ENCODE measurements at places on chromosomes 1 and 21.

GRCh38 chr1:12524266-12524665, 93.7 kb downstream of the DHRS3 start:
- DNase-seq, result no peak

DNA sequence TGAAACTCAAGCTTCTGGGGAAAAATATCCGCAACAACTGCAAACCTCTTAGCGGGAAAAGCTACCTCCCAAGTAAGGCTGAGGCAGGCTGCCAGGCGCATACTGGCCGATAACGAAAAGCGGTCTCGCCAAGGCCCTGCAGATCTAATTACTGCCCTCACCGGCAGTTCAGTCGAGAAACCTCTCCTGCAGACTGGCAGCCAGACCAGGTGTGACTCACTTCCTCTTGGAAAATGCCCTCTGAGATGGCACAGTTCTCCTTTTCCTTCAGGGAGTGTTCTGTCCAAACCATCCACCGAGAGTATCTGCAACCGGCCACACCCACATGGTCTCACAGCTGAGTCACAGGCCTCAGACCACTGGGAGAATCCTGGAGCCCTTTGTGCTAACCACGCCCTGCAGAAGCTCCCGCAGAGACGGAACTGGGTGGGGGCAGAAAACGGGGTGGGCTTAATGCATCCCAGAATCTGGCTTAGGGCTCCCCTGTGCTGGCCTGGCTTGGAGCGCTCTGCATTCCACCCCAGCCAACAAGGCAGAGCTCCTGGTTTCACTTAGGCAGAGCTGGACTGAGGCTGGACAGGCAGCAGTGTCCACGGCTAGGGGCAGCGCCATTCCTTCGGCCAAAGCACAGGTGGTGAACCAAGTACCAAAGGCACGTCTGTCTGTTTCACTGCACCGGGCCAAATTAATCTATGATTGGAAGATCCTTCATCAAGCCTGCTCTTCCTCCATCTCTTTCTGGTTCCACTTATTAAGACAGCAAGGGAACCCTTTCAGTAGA, 1.2 kb downstream of the S100A10 start:
- DNase-seq, result peak; percentile 50

GRCh38 chr1:205883792-205884191, 33.9 kb upstream of the PM20D1 start:
- no peak for DNase-seq

DNA sequence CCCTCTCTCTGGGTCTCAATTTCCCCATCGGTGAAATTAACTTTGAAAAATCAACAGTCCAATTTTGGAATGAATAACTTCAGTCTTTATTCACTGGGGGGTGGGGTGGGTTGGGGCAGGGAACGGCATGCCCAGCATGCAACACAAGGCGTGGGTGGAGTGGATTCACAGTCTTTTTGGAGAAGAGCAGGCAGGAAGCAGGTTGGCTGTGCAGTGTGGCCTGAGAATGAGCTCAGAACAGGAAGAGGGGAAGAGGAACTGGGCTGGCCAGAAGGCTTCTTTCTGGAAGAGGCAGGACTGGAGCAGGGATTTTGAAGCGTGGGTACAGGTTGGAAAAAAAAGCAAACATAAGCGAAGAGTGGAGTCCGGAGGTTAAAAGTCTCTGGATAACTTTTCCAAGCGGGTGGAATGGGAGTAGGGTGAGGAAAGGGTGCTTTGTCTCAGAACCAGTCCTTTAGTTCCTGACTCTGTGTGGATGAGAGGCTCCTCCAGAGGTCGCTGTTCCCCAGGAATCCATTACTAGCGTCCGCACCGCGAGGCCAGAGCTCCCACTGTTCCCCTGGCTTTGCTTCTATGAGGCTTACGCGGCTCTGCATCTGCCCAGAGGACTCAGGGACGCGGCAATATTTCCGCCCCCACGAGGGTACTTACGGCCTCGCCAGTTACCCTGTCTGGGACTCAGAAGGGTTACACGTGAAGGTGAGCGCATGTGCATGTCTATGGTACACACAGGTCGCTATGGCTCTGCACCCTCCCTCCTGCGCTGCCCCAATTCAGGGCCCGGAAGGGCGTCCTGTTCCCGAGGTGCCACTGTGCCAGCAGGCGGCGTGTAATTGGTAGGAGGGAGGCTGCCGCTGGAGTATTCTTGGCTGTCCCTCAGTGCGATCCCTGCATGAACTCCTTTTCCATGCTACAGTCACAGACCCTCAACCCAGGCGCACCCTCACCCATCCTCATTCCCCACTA, 5.5 kb upstream of the FOXD2 start:
- DNase-seq, result peak; percentile 78

DNA sequence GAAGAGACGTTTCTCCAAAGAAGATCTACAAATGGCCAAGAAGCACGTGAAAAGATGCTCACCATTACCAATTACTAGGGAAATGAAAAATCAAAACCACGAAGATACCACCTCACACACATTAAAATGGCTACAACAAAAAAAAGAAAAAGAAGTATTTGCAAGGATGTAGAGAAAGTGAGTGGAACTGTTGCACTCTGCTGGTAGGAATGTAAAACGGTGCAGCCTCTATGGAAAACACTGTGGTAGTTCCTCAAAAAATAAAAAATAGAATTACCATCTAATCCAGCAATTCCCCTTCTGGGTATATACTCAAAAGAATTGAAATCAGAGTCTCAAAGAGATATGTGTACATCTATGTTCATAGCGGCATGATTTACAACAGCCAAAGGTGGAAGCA, 115.4 kb upstream of the EDN2 start:
- DNase-seq, result no peak

GRCh38 chr1:4530166-4530785, 124.1 kb upstream of the AJAP1 start:
- no peak for DNase-seq

DNA sequence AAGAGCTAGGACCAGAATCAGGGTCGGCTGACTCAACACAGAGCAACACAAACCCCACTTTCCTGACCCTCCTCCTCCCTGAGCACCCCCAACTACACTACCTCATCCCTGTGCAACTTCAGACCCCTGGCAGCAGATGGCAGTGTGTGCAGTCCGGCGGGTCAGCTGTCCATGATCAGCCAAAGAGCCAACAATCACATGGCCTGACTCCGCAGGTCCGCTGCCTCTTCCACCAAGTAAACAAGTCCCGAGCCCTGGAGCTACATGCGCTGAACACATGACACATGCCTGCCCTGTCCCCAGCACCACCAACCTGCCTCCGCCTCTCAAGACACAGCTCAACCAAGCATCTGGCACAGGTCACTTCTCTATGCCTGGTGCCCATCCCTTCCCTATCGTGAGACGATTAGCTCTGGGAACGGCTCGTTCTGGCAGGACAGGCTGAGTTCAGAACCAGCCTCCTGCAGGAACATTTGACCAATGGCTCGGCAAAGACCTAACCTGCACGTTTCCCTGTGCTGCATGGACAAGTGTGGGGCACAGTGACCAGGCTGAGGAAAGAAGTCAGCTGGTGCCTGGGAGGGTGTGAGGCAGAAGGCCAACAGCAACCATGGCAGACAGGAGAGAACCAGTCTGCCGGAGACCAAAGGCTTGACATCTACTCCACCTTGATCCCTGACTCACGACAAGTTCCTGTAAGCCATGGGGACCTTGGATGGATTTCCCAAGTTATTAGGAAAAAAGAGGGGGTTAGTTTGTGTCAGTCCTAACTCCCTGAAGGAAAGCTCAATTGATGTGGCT, 60.3 kb downstream of the CD46 start:
- no peak for DNase-seq

DNA sequence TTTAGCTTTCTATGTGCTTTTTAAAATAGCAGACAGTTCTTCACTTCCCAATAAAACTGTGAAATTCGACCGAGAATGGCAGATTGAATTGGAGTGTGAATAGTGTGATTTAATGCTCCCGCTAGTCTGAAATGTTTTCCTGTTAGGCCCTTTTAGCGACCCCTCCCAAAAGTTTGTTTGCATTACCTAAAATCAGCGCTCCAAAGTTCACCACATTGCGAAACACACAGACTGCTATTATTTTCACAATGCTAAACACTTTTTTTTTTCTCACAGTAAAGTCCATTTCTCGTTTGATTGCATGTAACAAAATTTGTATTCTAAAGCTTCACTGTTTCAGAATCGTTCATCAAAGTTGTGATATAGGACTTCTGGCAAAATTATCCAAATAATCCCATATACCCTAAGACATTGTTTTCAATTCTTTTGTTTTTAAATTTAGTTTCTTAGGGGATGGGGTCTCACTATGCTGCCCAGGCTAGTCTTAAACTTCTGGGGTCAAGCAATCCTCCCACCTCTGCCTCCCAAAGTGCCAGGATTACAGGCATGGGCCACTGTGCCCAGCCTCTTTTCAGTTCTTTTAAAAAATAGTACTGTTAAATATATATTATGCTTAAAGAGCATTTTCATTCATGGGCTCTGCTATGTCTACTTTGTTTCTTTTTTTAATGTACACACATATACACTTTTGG, 76.5 kb upstream of the USH2A start:
- DNase-seq, result no peak

DNA sequence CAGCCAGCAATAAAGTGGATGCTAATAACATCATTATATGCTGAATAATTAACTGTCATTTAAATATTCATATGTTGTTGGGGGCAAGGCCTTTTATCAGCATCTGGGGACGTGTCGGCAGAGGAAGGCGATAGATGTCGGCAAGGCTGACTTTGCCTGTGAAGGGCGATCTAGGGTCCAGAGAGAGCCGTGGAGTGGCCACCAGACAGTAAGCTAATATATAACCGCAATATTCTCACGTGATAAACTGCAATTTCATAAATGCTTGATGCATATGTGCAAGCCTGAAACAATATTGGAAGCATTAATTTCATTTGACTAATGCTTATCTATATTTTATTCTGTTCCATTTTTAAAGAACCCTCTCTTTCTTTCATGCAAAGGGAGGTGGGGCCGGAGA, 141.0 kb upstream of the POU3F1 start:
- no peak for DNase-seq

- DNase-seq, result no peak
These were observed 73.5 kb downstream of the JAK1 start for GRCh38 chr1:64892576-64893573.

DNA sequence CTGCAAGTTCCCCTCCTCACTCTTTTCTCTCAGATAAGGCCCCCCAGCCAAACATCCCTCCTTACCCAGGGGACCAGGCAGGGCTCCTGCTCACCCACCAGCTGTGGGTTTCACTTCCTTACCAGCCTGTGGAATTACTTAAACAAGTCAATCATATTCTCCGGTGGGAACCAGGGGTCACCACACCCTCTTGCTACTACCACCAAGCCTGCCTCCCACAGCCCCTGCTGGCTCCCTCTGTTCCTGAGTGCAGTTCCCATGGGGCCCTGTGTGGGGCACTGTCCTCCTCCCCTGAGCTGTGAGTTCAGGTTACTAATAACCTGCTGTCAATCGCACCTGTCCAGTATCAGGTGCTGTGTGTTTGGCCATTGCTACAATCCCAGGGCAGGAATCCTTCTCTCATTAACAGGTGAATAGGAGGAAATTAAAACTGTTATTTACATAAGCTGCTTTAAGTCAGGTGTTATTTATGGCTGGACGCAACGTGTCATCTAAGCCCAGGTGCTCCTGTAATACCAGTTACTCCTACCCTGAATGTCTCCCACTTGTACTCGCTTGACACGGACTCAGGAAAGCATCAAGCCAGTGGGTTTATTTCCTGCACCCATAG, 53.1 kb upstream of the LBR start:
- DNase-seq, result peak; percentile 76

- no peak for DNase-seq
These were observed 14.5 kb downstream of the PIK3R3 start for GRCh38 chr1:46117810-46118494.

DNA sequence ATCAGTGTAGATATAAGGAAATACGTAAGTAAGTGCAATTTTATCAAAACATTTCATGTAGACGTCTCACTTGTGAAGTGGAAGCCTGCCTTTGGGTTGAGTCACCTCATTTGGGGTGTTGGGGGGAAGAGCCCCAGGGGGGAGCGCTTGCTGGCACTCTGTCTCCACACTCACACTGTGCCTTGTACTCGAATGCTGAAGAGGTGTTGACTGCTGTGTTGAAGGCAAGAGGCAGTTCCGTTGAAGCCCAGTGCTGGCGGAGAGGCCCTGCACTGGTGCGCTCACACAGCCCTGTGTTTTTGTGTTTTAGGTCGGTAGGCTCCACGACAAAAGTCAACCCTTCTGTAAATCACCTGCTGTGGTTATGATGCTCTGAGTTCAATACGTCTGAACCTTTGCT, 131.9 kb upstream of the COL6A1 start:
- no peak for DNase-seq

DNA sequence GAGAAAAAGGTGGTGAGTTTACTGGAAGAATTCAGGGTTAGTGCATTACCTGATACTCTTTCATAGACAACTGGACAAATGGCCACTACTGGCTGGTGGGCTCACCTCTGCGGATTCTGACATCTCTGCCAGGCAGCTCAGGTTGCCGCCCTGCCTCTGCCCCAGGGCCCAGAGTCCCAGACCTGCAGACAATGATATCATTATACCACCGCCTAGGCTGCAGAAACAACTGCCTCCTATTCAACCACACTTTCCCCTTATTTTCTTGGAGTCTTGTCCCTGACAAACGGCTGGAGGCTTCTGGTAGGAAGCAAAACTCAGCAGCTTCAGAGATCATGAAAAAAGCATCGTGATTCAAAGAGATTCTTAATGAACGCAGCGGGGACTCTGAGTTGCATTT, 37.0 kb downstream of the IRF2BP2 start:
- no peak for DNase-seq

DNA sequence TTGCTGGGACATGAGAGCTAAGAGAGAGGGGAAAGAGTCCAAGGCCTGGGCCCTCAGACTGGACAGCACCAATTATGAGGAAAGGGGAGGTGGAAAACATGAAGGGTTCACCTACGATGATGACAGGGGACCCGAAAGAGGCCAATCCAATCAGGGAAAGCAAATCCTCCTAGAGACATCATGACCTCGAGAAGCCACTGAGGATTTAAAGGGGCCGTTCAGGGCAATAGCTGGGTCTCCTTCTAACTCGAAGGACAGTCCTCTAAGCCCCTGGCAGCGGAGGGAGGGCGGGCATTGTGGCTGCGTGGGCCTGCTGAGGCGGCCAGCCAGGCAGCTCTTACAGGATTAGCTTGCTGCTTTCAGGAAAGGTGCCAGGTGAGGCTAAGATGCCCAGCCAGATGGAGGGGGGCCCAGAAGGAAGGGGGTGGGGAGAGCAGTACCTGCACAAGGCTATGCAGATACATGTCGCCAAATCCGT, 7.4 kb downstream of the MEF2D start:
- no peak for DNase-seq

DNA sequence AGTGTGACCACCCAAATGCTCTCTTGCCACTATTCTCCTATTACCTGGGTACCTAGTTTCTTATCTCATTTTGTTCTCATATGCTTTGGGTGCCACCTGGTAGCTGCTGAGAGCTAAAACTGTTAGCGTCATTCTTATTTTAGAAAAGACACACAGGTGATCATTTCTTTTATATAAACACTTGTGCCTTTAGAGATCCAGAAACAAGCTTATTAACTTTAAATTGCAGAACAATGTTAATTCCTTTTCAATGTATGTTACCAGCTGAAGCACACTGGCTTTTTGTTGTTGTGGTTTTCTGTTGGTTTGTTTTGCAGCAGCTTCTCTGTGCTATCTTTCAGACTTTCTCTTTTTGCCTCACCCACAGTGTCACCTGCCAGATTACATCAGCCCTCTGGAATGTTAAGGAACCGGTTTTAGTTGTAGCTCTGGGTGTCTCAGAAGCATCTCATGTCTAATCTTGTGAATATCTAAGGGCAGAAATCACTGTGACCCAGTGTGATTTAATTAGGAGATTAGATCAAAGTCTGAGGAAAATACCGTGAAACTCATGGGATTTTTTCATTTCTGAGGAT, 43.4 kb upstream of the SLC19A2 start:
- DNase-seq, result no peak

- no peak for DNase-seq
These were observed 7.9 kb upstream of the HENMT1 start for GRCh38 chr1:108668777-108669176.

- DNase-seq, result no peak
These were observed 75.5 kb downstream of the TPR start for GRCh38 chr1:186299570-186299969.
